ENCODE measurements at places on chromosomes 4 and X.

GRCh38 chr4:159027535-159027934, 75.3 kb upstream of the RAPGEF2 start:
- no peak for DNase-seq

DNA sequence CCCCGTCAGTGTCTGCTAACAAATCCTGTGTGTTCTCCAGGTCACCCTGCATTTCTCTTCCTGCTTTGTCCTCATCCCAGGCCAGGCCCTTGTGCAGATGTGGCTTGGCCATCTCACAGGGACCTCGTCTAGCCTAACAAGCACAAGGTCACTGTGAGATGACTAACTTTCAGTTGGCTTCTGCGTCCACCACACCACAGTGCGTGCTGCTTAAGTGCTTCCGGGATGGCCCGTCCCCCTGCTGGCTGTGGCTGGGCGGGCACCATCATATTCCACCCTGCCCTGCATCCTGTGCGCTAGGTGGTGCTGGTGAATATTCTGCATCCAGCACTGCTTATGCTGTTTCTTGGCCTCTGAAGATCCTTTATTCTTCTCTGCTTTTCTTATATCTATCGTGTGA, 33.8 kb downstream of the RBBP7 start:
- DNase-seq: no peak

DNA sequence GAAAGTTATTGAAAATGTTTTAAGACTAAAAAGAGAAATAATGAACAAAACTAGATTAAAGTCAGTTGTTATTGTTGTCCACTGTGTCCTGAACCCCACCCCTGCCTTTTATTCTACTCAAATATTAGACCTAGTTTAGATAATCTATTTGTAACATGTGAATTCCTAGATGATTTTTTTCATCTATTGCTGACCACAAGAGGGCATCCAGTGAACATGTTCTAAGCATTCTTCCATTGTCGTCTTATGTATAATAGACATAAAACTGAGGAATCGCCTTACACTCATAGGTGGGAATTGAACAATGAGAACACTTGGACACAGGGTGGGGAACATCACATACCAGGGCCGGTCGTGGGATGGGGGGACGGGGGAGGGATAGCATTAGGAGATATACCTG, 36.4 kb upstream of the HPRT1 start:
- DNase-seq: no peak

GRCh38 chr4:61896634-61897033, 696.5 kb downstream of the ADGRL3 start:
- no peak for DNase-seq

GRCh38 chr4:138897811-138898226, 117.8 kb upstream of the NOCT start:
- DNase-seq: no peak

DNA sequence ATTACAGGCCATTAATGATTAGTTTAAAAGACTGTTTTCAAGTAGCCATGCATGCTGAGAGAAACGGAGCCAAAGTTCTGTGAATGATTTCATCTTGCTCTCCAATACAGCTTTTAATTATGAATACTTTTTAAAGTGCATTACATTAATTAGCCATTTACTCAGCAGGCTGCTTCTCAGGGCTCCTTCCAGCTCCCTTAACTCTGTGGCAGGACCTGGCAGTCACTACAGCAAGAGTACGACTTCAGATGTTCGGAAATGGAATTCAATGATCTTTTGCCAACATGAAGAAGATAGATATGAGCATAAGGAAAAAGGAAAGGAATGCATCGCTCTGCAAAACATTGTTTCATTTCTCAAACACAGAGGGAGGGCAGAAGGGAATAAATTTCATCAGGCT, 987.2 kb downstream of the PDHA2 start:
- DNase-seq: no peak

DNA sequence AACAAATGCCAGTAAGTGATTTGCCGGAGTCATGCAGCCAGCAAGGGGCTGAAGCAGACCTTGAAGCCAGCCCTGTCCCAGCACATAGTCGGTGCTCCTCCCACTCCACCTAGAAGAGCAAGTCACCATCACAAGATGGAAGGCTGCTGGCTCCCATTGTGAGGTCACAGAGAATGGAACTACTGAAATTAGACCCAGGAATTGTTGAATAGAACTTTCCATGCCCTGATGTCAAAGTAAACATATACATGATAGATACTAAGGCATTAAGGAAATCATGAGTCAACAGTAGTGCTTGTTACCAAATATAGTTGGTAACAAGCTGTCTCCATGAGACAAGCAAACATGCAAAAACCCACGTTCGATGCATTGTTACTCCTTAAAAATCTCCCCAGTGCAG, 177.1 kb upstream of the MID1 start:
- no peak for DNase-seq

- DNase-seq: no peak
Measured at GRCh38 chr4:87745064-87745807, 54.1 kb upstream of the IBSP start.

- DNase-seq: no peak
Measured at GRCh38 chrX:84729408-84729807, 227.2 kb upstream of the HDX start.

GRCh38 chr4:165106518-165106917, 6.1 kb downstream of the TMEM192 start:
- no peak for DNase-seq

GRCh38 chr4:76659103-76659490, 224.1 kb downstream of the SHROOM3 start:
- no peak for DNase-seq

GRCh38 chr4:4599481-4600275, 57.8 kb upstream of the STX18 start:
- DNase-seq: no peak

DNA sequence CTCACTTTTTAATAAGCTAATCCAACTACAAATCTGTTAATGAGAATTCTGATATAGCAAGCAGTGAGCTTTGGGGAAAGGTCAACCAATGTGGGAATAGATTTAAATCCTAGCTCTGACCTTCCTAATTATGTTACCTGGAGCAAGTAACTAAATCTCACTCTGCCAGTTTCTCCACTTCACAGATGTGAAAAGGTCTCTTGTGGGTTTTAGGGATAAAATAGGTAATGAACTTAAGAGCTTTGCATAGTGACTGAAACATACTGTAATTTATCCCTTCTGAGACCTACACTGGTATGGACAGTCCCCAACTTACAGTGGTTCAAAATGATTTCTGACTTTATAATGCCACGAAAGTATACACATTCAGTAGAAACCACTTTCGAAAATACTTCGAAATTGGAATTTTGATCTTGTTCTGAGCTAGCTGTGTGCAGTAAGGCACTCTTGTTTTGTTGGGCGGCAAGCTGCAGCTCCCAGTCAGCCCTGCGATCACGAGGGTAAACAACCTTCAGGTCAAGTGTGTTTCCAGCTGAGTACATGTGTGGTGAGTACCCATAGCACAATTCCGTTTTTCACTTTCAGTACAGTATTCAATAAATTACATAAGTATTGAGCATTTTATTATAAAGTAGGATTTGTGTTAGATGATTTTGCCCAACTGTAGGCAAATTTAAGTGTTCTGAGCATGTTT, 93.7 kb downstream of the ADGRL3 start:
- no peak for DNase-seq

DNA sequence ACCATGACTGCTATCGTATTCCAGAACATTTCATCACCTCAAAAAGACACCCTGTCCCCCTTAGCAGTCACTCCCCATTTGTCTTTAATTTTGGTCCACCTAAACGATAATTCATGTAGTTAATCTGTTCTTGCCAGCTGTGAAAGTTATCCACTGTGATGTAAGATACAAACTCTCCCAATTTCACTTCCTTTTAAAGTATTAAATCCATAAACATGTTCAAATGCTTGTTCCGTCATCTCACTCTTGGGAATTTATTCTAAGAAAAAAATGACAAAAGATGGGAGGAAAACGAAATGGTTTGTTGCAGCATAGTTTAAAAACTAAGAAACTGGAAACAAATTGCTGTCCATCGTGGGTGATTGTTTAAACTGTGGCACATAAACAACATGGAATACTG, 53.7 kb upstream of the IRF2 start:
- no peak for DNase-seq

GRCh38 chr4:143251348-143251747, 66.6 kb downstream of the USP38 start:
- DNase-seq: no peak

DNA sequence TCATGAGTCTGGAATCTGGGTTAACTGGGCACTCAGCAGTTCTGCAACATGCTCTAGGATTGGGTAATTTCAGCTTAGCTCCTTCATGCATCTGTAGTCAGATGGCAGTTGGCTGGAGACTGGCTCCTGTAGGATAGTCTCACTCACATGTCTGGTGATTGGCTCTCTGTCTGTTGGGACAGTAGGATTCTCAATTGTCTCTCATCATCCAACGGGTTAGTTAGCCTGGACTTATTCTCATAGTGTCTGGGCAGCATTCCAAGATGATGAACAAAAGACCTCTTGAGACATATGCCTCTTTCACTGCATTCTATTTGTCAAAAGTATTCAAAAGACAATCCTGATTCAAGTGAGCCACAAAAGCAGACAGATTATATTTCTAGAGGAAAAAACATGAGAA, 795.6 kb upstream of the GALNTL6 start:
- no peak for DNase-seq

DNA sequence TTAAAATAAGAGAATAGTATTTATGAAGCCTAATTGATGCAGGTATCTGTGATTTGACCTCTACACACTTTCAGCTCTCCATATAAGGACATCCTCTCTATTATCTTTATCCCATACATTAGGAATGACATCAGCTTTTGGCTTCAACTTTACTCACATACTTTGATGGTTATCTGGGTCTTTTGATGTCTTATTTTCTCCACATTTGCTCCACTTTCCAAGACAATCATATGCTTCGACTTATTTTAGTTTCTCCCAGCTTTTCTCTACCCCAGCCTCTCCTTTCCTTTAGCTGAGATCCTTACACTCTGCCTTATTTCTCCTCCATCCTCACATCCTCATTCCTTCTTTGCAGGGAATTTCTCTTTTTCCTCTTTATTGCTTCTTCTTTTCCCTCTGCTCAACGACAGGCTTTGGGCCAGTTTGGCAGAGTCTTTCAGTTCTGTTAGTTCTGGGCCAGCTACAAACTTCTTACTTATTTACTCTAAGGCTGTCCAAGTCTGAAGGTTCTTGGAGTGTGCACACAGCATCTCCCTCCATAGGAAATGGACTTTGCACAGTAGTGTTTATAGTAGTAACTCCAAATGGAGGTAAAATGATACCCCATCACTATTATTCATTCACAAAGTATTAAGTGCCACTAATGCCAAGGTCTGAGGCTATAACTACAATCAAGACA, 50.5 kb downstream of the SLC4A4 start:
- DNase-seq: no peak

DNA sequence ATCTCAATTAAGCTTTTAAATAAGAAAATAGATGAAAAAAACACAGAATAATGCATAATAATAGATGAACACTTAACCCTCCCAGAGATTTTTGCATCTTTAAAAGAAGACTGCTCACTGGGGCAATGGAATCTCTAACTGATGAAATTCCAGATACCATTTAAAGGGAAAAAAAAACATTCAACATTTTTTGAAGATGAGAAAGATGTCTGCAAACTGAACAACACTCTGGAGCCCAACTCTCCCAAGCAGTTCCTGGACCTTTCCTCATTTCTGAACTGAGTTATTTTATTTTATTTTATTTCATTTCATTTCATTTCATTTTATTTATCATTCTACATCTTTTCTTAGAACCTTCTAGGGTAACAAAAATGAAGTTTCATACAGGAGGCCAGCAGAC, 90.7 kb downstream of the CORIN start:
- DNase-seq: no peak

DNA sequence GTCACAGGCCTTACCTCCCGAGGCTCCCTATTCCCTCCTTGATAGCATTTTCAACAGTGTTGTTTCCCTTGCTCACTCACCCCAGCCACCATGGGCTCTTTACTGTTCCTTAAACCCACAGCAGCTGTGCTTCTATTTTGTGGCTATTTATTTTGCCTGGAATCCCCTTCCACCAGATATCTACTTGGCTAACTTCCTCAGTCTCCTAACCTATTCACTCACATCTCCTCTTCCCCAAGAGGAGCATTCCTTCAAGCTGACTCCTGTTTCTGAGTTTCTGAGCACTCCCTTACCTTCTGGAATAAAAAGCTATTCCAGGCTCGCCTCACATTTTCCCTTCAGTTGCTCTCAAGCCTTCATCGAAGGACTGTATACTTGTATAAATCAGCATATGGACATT, 50.5 kb downstream of the CXCL1 start:
- no peak for DNase-seq

- no peak for DNase-seq
Measured at GRCh38 chr4:4277531-4277930, 12.4 kb downstream of the LYAR start.

- DNase-seq: no peak
Measured at GRCh38 chrX:141469469-141469868, 115.1 kb downstream of the SPANXA1 start.

DNA sequence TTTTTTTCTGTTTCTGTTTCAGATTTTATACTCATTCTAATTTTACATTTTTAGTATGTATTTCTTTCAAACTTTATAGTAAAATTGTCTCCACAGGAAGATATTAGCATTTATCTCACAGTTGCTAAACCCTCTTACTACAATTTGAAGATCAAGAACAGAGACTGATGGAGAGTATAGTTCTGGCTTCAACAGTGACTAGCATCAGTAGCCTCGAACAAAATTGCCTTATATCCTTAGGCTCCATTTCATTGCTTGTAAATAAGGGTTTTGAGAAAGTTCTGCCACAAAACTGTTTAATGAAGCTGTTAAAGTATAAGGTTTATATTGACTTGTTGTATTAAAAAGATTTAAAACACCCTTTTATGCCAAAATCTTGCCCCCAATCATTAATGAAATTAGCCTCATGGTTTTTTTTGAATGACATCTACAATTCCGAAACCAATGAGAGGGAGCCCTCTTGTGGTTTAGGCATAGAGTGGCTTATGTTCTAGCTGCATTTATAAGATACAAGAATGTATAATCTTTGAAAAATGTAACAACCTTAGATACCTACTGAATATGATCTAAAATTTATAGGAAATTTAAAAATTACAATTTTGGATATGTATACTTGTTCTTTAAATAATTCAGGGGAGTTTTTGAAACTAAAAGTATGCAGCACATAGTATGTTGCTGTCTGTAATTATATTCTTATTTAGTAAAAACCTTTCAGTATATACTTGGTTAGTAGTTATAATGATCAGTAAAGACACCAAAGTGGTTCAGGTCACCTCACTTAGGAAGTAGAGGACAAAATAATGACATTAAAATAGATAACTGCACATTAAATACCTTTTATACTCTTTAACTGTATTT, 109.8 kb upstream of the HPGD start:
- DNase-seq: no peak

- no peak for DNase-seq
Measured at GRCh38 chr4:124931050-124931449, 218.5 kb upstream of the ANKRD50 start.

GRCh38 chr4:125315576-125316400, 1.0 kb downstream of the FAT4 start:
- DNase-seq: no peak

GRCh38 chrX:49053223-49054072, 5.4 kb upstream of the CCDC120 start:
- DNase-seq: no peak

DNA sequence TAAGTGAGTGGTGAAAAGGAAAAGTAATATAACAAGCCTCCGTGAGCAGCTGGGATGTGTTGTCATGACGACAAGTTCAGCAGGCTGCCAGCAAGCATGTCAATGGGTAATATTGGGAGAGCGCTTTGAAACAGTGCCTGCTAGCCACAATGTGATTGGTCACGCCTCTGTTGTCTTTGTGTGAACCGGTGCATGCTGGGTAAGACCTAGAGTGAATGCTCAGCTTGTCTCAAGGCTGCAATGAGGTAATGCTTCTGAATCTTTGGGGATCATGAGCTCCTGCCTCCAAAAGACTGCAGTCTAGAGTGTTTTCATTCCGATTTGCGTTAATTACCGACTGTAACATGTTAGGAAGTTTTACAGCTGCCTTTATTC, 54.9 kb downstream of the STOX2 start:
- peak; percentile 87 for DNase-seq
